Glomerular endothelial cell (primary cell): ENCODE measurements at places on chromosomes 2 and 18.

DNA sequence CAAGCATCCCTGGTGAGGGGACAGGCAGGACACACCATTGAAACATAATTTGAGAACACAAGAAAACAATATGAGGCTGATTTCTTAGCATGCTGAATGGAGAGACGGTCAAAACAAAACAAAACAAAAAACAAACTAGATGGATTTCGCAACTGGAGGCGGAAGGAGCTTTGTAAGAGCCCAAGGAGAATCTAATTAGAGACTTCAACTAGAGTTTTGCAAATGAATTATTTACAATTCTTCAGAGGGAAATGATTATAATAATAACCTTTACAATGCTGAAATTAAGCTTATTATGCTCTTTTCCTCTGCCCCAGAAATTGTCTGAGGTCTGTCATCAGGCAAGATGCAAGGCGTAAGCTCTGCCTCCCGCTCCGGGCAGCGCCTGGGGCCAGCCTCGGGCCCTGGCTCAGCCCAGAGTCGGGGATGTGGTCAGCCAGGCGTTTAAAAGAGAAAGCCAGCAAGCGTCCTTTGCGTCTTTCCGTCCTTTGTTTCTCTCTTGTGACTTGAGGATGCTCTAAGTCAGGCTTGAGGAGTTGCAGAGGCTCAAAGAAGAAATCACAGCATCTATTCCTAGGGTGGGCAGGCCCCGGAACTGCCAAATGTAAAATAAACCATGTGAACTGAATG is 139.6 kb downstream of the TWIST2 start:
- DNase-seq = no peak

- peak; percentile 2 for DNase-seq
These were observed 604 bp upstream of the STK11IP start for GRCh38 chr2:219596954-219597551.

DNA sequence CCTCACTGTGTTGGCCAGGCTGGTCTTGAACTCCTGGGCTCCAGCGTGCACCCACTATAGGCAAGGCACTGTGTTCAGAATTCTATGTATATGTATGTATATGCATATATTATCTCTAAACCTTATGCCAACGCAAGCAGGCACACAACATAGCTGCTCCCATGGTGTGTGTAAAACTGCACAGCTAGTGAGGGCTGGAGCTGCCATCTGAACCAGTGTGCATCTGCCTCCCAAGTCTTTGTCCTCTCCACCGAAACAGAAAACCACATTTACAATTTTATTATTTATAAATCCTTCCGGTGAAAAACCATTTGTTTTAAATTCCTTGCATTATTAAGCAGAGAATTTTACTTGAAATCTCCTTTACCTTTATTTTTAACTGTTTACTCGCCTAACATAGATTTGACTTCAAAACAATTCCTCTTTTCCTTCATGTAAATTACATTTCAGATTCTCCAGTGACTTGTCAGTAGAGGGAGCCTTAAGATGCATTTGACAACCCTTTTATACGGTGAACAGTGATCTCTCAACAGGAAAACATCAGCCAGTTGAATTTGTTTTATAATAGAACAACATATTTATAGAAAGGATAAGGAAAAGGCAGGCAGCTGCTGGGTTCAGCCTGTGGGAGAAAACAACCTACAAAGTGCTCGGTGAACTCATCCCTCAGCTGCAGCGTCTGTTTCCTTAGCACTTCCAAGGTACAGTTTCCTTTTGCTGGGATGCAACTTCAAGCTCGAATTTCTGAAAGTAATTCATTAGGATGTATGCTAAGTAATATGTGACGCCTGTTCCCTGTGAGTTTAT is 101.2 kb downstream of the MYT1L start:
- DNase-seq = no peak

GRCh38 chr18:25042641-25043051 is 309.3 kb downstream of the ZNF521 start:
- DNase-seq = peak; percentile 25

- no peak for DNase-seq
These were observed 21.9 kb upstream of the ICOS start for GRCh38 chr2:203914546-203915182.

- DNase-seq = no peak
These were observed 16.1 kb downstream of the STRADB start for GRCh38 chr2:201467666-201468065.

GRCh38 chr2:88227446-88227845 is 57.3 kb downstream of the THNSL2 start:
- no peak for DNase-seq

DNA sequence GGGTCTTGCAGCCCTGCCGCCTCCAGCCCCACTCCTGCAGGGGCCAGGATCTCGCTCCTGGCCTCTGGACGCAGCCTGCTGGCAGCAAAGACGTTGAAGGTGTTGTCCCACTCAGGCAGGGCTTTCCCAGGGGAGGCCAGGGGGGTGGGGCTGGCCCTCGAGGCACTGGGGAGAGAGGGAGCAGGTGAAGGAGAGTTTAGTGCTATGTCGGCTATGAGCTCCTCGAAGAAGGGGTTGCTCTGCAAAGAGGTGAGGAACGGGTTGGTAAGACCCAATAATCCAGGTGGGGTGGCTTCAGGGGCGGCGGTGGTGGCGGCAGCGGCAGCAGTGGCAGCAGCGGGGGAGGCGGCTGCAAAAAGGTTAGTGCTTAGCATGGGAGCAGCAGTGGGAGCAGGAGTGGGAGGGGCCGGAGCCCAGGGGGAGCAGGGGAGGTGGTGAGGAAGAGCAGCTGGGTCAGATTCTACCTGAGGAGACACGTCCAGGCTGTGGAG is 9.7 kb upstream of the SFXN5 start:
- DNase-seq = no peak

- DNase-seq = no peak
These were observed 750 bp downstream of the NPAS2 start for GRCh38 chr2:100820523-100821254.

DNA sequence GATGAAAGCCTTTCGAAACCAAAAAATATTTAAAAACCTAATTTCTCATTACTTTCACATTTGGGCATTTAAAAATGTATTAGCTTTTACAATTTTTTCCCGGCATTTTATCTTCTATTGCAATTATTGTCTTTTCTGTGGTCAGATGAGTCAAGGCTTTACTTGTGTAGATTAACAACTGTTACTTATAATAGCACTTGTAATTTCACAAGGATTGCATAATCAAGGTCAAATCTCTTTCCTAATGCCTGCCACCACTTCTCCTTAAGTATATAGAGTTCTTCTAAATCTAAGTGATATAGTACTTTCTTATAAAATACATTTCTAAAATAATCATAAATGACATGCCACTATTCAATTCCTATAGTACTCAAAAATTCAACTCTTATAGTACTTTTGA is 67.2 kb downstream of the SLC8A1 start:
- no peak for DNase-seq

GRCh38 chr2:19462256-19462645 is 103.8 kb upstream of the OSR1 start:
- no peak for DNase-seq

DNA sequence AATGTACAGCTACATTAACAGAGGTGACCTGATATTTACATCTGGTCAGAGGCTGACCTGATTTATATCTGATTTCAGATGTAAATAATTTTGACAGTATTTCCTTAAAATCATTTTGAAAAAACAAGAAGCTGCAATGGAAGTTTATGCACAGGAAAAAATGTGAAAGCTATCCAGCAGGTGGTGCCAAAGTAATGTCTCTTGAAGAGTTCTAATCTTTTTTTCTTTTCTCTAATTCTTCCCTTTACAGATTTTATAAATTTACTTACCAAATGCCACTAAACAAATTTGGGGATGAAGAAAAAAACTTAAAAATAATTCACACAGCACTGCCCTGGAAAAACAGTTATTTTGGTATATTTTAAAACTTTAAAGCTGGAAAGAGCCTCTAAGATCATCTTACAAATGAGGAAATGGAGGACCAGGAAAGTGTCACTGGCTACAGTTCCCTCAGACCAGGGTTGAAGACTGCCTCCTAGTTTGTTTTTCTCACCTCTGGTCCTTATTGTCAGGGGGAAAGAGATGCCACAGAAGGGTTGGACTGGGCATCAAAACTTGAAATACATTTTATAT is 16.4 kb upstream of the FBLN7 start:
- DNase-seq = peak; percentile 42

GRCh38 chr18:65938592-65939372 is 188.0 kb downstream of the CDH7 start:
- DNase-seq = peak; percentile 3

GRCh38 chr2:62956651-62957050 is 94.0 kb upstream of the OTX1 start:
- DNase-seq = no peak

DNA sequence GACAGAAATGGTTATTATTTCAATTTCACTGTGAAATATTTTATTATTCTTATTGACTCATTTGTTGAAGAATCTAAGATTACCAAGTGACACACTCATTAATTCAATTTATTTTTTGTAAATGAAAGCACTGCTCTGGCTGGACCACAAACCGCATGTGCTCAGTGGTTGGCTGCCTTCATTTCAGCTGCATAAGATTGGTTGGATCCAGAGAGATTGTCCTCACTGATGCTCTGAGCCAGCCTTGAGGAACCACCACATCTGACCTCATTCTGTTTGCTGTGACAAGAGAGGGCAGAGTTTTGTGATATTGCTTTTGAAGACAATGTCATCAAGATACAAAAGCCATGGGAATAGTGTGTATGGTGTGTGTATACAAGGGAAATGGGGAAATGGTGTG is 192.1 kb downstream of the CYRIA start:
- DNase-seq = no peak
